ENCODE measurements at places on chromosomes 16 and 17.

DNA sequence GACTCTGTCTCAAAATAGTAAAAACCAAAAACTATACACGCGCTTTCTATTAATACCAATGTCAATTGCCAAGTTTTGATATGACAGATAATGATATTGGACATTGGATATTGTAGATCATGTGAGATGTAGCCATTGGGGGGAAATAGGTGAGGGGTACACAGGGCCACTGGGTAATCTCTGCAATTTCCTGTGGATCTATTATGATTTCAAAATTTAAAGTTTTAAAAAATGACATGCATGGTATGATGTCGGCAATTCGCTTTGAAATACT, 266.0 kb downstream of the PARN start:
- no peak for DNase-seq

DNA sequence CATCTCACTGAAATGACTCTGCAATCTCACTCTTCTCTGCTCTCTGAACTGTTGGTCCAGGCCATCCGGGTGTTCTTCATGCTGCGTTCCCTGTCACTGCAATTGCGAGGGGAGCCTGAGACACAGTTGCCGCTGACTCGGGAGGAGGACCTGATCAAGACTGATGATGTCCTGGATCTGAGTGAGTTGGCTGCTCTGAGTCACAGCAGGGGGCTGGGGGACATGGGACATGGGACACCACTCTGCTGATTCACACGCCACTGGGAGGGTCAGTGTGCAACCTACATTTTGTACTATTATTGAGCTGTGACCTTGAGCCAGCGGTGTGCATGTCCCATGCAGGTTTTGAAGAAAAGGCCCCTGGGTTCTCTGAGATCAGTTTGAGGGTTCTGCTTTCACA, 116.5 kb downstream of the CLEC16A start:
- no peak for DNase-seq

- peak; percentile 57 for DNase-seq
Observed at GRCh38 chr17:2122641-2123302, 67.9 kb downstream of the HIC1 start.

DNA sequence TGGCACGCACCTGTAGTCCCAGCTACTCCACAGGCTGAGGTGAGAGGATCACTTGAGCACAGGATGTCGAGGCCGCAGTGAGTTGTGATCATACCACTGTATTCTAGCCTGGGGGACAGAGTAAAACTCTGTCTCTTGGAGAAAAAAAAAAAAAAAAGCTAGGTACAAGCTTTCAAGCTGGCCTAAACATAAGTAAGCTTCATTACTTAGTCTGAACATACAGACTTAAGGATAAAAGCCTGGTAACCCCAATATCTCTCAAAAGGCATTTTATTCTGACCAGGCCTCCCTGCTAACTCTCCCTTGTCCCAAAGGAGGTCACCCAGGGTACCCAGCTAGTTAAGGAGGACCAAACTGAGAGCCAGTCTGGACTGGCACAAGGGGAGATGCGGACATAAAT, 46.2 kb downstream of the TOM1L2 start:
- no peak for DNase-seq

DNA sequence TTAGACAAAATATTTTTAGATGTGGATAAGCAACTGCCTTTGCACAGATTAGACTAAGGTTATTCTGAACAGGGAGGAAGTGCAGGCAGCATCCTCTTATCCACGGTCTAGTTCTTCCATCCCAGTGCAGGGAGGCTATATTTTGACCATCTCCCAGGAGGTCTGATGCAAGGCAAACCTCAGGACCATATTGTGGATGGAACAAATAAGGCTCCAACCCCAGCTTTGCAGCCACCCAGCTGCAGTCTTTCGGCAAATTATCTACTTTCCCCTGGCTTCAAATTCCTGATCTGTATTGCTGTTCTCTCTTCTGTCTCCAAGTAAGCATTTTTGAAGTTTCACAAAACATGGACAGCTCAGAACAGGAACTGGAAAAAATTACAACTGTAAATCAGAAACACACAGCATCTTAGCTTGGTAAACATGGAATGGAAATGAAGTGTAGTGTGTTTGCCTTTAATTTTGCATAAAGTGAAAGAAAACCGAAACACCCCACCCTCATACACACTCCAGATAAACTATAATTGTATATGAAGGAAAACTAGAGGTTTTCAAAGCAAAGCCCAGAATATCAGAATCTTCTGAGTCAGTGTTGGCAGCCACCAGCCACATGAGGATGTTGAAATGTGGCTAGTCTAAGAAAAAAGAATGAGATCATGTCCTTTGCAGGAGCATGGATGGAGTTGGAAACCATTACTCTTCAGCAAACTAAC, 33.5 kb upstream of the MON1B start:
- DNase-seq: no peak

GRCh38 chr16:89827383-89828198, 684 bp upstream of the SPIRE2 start:
- DNase-seq: no peak

DNA sequence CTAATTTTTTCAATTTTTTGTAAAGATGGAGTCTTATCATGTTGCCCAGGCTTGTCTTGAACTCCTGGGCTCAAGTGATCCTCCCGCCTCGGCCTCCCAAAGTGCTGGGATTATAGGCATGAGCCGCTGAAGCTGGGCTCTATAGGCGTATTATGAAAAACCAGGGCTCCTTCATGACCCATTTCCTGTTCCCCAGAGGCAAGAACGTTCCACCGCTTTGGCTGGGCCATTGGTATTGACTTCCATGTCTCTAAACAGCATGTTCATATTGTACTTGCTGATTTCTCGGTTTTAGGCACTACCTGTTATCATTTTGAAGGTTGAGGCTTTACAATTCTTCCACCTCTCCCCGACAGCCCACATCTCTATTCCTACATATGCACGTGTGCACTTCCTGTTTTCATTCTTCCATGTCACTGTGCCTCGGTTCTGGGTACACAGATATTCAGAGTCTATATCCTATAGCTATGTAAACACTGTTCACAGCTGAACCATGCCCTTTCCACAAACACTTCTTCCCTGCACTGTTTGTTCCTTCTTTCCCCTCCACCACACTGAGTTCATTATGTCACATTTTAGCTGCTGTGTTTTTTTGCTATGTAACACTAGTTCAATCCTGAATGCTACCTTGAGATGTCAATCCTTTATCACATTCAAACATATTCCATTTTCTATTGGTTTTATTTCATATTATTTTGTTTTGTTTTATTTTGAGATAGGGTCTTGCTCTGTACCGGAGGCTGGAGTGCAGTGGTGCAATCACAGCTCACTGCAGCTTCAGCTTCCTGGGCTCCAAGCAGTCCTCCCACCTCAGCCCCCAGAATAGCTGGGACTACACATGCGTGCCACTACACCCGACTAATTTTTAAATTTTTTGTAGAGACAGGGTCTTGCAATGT, 16.8 kb upstream of the MAPK3 start:
- no peak for DNase-seq

DNA sequence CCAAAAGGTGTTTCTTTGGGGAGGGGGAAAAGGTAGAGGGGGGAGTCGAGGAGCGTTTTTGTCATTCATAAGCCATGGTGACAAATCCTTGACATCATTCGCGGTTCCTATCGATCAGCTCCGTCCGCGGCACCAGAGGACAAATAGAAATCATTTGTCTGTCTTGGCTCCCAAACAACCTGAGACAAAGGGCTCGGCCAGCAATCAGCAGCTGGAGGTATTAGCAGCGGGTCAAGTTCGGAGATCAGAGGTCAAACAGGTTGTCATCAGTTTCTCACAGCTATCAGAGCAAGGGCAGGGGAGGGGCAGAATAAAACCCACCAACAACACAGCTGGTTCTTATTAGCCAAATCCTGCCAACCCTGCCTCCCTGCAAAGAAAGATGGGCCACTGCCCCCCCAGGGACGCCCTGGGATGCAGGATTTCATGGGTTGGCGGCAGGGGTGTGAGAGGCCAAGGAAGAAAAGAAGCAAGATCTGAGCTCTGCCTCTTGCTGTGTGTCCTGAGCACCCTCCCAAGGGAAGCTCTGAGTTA, 145.3 kb upstream of the LHX1 start:
- no peak for DNase-seq

DNA sequence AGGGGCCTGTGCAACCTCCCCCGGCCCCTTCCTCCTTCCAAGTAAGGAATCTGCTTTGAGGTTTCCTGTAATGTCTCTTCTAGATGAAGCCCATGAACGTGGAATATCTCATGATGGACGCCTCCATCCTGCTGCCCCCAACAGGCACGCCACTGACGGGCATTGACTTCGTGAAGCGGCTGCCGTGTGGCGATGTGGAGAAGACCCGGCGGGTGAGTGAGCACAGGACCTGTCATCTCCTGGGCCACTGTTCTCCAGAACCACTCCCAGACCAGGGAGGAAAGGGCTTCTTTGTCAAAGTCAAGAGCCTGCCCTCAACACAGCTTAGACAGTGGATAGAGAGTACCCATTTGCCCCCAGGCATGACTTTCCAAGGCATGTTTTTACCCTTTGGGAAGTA, 107.1 kb downstream of the CLEC16A start:
- DNase-seq: no peak

GRCh38 chr17:63611354-63611753, 10.7 kb downstream of the TACO1 start:
- DNase-seq: no peak

DNA sequence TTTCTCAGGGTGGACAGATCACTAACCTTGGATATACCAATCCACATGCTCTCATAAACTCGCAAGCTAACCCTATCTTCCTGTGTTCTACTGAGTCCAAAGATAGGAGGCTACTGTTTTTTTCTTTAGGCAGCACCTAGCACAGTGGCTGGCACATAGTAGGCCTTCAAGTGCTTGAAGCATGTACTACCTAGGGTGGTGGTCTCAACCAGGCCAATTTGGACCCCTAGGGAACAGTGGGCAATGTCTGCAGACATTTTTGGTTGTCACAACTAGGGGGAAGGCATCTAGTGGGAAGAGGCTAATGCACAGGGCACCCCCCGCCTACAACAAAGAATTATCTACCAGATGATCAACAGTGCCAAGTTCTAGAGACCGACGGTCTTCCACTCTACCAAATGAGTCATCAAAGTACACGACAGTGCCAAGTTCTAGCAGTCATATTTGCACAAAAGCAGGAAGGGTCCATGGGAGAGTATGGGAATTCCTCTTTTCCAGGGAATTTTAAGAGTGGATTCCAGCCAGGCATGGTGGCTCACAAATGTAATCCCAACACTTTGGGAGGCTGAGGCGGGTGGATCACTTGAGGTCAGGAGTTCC, 390.3 kb downstream of the SLC39A11 start:
- DNase-seq: peak; percentile 82

- DNase-seq: peak; percentile 84
Observed at GRCh38 chr16:714558-715476, at the start of gene METRN. Gene METRN, plus strand, starts transcription at chr16:715118. Its CDS starts 172 bp downstream, at chr16:715290.

DNA sequence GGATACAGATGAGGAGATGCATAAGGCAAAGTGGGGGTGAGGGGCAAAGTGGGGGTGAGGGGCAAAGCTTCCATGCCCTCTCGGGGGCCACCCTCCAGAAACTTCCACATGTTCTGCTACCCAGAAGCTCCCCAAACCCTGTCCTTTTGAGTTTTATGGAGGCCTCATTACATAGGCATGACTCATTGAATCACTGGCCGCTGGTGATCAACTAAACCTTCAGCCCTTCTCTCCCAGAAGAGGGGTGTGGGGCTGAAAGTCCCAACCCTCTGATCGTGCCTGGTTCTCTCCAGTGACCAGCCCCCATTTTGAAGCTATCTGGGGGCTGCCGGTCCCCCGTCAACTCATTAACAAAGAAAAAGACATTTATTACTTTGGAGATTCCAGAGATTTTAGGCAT, 27.5 kb downstream of the ITGAE start:
- DNase-seq: peak; percentile 73

- no peak for DNase-seq
Observed at GRCh38 chr17:62713086-62713881, 85.8 kb downstream of the MRC2 start.

All from fibroblast of skin of right quadriceps (primary cell).